ENCODE measurements at places on chromosomes 1 and 21. TPM values are rescaled to one million over a fixed set of nuclear protein-coding genes. Genes with fewer than 3 reads are reported as not detected.

DNA sequence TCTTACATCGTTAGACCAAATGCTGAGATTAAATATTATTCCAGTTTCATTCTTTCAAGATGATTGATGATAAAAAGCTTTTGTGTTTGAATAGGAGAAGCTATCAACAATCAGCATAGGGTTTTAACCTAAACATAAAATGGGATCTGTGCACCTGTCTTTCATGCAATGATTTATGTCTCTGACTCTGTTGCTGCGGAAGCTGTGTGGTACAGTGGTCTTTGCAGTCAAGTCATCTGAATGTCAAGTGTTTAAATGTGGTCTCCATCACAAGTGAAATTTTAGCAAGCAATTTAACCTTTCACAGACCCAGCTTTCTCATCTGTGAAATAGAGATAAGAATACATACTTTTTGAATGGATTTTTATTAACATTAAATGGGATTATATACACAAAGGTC is 107.2 kb downstream of the PLPPR5 start:
- no peak for DNase-seq
- H3K36me3 ChIP-seq = peaks cover 2% of the 10 kb centered on the region
- no peaks in the 10 kb centered on the region for H3K27me3 ChIP-seq
- H3K4me1 ChIP-seq = peaks cover 7% of the 10 kb centered on the region
- no peak overlapping the region for H3K4me3 ChIP-seq
- H3K27ac ChIP-seq = no peak overlapping the region

DNA sequence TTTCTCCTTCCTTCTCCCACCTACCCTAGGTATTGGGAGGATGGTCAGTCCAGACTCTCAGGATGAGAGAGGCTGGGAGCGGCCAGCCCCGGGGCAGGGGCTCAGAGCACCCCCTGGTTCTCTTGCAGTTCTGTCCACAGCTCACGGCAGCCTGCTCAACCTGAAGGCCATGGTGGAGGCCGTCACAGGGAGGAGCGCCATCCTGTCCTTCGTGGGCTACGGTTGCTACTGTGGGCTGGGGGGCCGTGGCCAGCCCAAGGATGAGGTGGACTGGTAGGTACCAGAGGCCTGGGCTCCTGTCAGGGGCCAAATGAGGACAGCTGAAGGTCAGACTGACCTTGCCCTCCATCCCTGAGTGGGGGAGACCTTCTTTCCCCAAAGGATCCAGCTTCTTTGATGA is 4.2 kb downstream of the PLA2G2F start:
- no peak overlapping the region for H3K4me3 ChIP-seq
- no peaks in the 10 kb centered on the region for H3K36me3 ChIP-seq
- H3K27ac ChIP-seq = no peak overlapping the region

The HUNK gene
- total RNA-seq = 0.42 TPM

DNA sequence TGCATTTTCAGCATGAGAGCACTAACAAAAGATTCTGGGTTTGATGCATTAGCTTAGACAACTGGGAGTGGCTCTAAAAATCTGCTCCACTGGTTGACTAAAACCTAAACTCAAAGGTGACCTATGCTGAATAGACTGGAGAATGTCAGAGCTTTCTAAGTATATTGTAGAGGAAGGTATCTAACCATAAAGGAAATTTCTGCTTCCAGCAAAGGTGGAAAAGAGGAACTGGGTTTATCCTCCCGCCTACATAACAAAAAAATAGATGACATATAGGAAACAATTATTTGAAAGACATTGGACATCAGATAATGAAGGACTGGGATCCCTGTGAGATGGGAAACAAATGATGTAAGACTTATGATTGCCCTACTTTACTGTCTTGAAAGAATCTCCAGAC is 35.8 kb upstream of the CR2 start:
- H3K27ac ChIP-seq = no peak overlapping the region
- H3K4me3 ChIP-seq = no peak overlapping the region
- no peak for DNase-seq

GRCh38 chr1:4851385-4852065 is 197.1 kb downstream of the AJAP1 start:
- H3K36me3 ChIP-seq = no peaks in the 10 kb centered on the region
- H3K27me3 ChIP-seq = no peaks in the 10 kb centered on the region
- H3K4me3 ChIP-seq = no peak overlapping the region
- no peak for DNase-seq
- no peaks in the 10 kb centered on the region for H3K4me1 ChIP-seq
- no peak overlapping the region for H3K27ac ChIP-seq

The SAMSN1 gene
- total RNA-seq = 113 TPM
